ENCODE measurements at places on chromosomes 5 and 9.
A peak's percentile ranks its signal among the peaks of the same experiment; 100 is the strongest.

DNA sequence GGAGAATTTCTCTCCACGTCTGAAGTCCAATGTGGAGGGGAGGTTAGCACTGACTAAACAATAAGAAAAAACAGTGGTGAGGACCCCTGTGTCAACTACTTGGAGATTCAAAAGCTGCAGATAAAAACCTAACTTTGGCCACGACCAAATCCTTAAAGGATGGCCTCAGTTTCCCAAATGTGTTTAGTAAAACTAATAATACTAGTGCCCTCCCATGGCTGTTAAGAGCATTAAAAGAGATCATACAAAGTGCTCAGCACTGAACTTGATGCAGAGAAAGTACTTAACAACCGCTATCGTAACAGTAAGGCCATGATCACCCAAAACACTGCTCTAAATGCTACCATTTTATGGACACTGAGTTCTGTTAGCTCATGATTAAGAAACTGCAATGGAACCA, 288.4 kb downstream of the EBF1 start:
- no peak for DNase-seq

DNA sequence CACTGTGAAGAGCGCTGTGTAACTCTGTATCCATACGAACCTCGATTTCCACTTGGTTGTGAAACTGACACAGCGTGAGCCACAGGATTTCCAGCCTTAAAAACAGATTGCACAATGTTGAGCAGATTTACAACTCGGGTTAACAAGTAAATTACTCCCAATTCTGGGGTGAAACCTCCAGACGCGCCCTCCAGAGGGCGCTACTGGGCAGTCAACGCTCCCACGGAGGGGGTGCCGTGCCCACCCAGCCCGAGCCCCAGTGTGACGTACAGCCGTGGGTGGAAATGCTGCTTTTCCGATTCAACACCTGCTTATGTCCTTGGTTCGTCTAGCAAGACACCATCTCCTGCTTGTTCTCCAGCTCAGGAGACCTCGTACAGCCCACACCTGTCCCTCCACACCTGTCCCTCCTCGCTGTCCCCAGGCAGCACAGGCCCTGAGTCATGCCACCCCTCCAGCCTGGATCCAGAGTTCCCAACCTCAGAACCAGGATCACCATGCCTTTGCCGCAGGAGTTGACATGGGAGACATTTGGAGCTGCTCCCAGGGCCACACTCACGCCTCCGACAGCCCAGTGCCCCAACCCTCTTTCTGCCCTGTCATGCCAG, 34.4 kb upstream of the SLC6A3 start:
- DNase-seq = peak; percentile 95

DNA sequence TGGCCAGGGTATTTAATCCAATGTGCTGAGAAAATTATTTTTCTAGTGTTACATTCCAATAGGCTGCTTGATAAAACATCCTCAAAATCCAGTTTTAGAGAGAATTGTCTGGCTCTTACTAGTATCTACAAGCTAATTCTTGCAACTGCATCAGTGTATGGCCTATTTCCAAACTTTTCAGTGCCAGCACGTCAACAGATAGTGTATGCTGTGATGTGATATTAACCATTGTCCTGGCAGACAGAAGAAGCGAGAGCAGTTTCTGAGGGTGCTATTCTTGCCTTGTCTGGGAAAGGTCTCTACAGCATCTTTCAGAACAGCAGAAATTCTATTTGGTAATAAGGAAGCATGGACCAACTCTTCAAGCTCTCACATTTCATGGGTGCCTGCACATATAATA, 174.2 kb upstream of the CDH12 start:
- no peak for DNase-seq

DNA sequence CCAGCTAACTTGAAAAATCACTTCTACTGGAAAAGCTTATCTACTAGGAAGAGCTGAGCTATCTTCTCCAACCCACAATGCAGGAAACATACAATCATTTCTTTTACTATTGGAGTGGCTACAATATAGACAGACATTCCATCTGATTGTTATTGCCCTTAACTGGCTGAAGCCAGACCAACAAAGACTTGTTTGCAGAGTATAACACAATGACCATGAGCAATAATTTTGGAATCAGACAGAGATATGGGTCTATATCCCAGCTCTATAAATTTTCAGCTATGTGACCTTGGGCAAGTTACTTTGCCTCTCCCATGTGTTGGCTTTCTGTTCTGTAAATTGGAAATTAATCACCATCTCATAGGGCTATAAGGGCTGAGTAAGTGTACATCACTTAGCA, 244.7 kb upstream of the SLC30A5 start:
- no peak for DNase-seq

DNA sequence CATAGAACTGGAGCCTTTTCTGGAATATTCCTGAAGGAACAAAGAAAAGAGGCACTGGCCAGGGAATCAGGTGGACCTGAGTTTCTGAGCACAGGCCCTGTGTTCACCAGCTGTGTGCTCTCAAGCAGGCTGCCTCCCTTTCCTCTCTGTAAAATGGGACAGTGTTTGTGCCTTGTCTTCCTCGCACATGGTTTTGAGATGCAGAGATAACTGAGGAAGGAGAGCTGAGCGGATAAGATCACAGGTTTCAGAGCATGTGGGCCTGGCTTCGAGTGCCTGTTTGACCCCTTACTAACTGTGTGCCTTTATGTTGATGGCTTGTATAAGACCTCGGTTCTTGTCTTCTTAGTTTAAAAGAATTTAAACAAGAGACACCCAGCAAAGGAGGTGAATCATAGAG, 46.2 kb upstream of the HAND1 start:
- no peak for DNase-seq

DNA sequence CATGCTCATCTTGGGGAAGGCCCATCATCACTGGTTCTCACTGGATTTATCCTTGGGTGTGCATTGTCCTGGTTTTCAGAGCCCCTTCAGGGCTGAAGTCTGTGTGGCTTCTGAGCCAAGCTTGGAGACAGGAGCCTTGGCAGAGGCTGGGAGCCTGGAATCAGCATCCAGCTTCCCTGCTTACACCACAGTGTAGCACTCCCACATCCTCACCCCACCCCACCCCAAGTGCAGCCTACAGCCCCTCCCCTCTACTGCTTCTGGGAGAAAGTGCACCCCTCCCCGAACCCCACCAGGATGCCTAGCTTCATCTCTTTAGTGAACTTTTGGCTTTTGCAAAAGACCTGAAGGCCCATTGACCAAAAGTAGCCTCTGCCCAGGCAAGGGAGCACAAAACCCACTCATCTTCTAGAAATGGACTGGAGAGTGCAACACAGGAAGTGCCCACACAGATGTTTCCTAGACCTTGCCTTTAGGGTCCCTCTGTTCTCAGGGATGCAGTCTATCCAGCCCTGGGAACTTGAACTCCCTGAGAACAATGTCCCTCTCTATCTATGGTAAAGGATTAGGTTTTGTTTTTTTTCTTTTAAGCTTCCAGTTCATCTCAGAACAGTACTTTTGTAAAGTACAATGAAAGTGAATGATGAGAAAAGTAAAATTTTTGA, 189.7 kb downstream of the PALM2AKAP2 start:
- DNase-seq = no peak

DNA sequence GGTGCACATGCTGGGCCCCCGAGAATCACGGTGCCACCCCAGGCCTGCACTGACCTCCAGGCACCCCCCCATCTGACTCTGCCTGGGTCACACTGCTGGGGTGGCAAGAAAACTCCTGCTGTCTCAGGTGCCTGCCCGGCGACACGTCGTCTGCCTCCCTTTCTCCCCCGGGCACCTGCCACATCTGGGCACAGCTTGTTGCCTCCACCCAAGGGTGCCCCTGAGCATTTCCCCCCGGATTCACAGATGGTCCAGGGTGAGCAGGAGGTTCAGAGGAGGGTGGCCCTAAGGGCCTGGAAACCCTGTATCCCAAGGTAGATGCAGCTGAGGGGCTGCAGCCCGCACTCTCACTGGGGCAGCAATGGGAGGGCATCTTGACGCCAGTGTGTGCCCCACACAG, 14.9 kb upstream of the QSOX2 start:
- no peak for DNase-seq

DNA sequence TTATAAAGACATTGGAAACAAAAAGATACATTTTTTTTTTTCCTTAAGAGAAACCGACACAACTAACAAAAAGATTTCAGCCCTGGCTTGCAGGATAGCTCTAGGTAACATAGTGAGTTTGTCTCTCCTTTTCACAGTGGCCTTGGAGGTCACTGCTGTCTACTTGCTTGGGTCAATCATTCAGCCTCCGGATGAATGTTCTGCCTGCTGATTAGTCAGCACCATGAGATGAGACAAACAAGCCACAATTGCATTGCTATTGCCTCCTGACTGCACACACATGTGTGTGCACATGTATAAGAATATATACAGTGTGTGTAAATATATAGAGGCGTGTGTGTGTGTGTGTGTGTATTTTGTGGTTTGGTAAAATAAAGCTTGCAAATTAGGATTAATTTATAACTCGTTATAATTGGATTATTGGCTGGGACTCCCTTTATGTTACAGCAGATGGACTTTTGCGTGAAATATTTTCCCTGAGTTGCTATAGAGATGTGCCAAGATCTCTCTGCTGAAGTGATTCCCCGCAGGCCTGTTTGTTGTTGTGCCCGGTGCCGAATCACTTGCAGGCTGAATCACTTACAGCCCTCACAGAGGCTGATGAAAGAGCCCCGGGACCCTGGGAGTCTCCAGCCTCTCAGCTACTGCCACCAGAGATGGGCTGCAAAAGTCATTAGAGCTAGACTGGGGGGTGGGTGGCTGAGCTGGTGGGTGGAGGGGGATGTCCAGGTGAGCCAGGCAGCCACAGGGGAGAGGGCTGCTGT, 161.2 kb downstream of the FGF18 start:
- DNase-seq = peak; percentile 49

GRCh38 chr5:101977729-101978345, 318.2 kb downstream of the SLCO4C1 start:
- DNase-seq = peak; percentile 48

GRCh38 chr5:134440201-134440755, 28.6 kb upstream of the CDKN2AIPNL start:
- DNase-seq = no peak

- no peak for DNase-seq
Observed at GRCh38 chr5:134534058-134534725, 8.7 kb downstream of the JADE2 start.

DNA sequence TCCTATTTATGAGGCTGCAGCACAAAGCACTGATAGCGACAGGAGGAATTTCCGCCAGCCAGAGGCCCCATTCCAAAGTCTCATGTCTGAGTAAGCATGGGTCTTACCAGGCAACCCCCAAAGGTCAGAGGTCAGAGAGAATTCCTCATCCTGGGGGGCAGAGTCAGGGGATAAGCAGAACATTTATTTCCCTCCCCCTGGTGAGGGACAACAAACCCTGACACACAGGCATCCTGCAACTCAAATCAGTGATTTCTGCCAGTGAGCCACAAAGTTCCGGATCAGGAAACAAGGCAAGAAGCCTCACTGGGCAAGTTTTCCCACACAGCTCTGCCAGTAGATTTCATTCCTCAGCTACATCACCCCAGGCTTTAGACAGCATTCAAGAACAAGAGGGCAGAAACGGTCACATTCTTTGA, 37.0 kb downstream of the ADAMTS12 start:
- no peak for DNase-seq

DNA sequence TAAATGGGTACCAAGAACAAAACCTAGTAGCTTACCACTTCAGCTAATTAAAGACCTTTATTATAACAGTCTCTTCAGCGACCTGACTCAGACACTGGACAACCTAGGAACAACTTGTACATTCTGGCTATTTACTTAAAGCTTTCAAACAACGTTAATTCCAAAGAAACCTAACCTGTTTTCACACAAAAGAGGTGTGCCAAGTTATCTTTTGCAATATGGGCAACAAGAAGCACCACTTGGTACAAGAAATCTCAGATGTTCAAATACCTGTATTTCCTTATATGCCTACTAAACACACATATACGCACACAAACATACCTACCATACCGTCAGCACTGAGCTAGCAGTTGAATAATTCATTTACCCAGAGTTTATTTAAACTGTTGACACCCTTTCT, 23.0 kb downstream of the RNF145 start:
- DNase-seq = no peak

Measured in suppressor macrophage treated with lipopolysaccharide for 4 hours (primary cell).